ENCODE measurements at places on chromosomes 3 and 15.

DNA sequence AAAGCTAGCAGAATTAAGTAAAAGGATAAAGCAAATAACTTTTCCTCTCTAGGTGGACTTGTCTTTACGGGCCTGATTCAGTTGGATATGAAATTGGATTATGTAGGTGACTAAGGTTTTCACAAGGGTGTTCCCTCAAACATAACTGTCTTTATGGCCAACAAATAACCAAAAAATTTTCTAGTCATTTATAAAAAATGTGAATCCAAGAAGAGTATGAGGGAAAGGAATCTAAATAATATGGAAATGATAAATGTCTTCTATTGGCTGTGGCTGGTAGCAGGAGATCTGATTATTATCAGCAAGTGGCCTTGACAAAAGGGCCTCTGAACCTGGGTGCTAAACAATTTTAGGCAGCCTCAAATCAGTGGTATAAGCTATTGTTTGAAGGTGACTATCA is 594.0 kb upstream of the UBE2E2 start:
- H3K27ac ChIP-seq = no peak overlapping the region
- H3K27me3 ChIP-seq = no peaks in the 10 kb centered on the region
- H3K36me3 ChIP-seq = no peaks in the 10 kb centered on the region

DNA sequence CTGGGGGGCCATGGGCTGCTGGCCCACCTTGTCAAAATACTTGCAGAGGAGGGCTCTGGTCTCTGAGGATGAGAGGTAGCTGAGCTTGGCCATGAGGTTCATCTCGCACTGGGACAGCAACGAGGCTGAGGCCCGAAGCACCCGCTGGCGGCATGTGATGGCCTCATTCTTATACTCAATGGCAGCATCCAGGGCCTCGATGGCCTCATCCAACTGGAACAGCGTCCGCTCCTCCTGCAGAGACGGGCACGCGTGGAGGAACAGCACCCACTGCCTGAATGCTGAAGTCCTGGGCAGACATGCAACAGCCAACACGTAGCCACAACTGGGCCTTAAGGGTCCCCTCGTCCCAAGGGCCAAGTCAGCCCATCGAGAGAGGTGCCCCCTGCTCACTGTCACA is 25.0 kb downstream of the KIF7 start:
- H3K27me3 ChIP-seq = no peaks in the 10 kb centered on the region
- no peak overlapping the region for H3K27ac ChIP-seq
- DNase-seq = no peak
- H3K4me1 ChIP-seq = no peaks in the 10 kb centered on the region

DNA sequence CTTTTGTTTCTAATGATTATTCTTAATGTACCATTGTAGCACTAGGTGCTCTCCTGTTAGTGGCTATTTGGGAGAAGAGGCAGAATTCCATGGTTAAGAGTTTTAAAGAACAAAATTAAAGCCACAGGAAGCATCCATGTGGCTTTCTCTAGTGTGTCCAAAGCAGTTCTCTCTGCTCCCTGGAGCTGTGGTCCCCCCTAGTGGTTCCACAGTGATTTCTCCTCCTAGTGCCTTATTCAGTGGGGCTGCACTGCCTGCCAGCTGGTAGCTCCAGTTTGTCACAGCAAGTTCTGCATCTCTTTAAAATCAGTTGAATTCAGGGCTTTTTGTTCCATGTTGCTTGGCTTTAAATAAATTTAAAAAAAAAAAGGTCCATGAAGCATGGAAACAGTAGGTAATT is 39.6 kb upstream of the FAM98B start:
- no peak overlapping the region for H3K4me3 ChIP-seq
- H3K4me1 ChIP-seq = no peaks in the 10 kb centered on the region
- DNase-seq = peak; percentile 18
- H3K36me3 ChIP-seq = no peaks in the 10 kb centered on the region
- no peak overlapping the region for H3K27ac ChIP-seq

DNA sequence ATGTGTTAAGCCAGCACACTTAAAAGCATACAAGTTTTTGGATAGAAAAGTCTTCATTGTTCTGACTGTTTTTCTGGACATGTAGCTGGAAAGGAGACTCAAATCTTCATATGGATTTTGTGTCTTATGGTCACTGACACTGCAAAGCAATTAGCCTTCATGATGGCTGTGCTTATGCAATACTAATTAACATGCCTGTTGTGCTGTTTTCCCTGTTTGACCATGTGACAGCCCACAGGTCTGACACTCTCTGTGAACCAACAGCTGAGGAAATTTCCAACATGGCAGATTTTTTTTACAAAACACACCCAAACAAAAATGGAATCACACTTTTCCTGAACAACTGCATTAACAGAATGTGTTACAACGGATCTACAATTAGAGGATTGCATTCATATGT is 248.4 kb downstream of the ROBO2 start:
- DNase-seq = no peak
- no peaks in the 10 kb centered on the region for H3K36me3 ChIP-seq
- H3K27me3 ChIP-seq = no peaks in the 10 kb centered on the region
- no peak overlapping the region for H3K4me3 ChIP-seq
- H3K4me1 ChIP-seq = no peaks in the 10 kb centered on the region
- no peak overlapping the region for H3K27ac ChIP-seq

DNA sequence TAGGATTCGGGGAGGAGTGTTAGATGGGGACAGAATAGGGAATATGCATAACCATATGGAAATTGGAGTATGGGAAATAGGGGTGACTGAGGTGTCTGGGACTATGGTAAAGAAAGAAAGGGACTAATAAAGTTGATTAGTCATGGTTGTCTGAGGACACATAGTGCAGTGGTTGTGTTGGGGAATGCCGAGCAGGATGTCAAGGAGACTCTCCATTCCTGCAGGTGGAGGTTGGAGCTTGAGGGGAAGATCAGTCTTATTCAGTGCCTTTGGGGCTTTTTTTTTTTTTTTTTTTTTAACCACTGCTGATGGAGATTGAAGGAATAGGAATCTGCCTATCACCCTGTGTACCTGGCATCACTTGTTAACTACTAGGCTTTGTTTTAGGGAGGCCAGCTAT is 10.8 kb downstream of the NMD3 start:
- no peaks in the 10 kb centered on the region for H3K27me3 ChIP-seq
- no peak for DNase-seq
- peaks cover 4% of the 10 kb centered on the region for H3K4me1 ChIP-seq
- H3K36me3 ChIP-seq = peaks cover 28% of the 10 kb centered on the region
- H3K27ac ChIP-seq = no peak overlapping the region

- H3K4me3 ChIP-seq = no peak overlapping the region
- peak overlapping the region; percentile 99 for H3K27ac ChIP-seq
- H3K27me3 ChIP-seq = no peaks in the 10 kb centered on the region
- no peak for DNase-seq
- peaks cover 95% of the 10 kb centered on the region for H3K4me1 ChIP-seq
Measured at GRCh38 chr3:157132936-157133335, 27.0 kb downstream of the CCNL1 start.

GRCh38 chr15:95325763-95326404 is 1004.6 kb upstream of the NR2F2 start:
- H3K4me1 ChIP-seq = no peaks in the 10 kb centered on the region
- no peak overlapping the region for H3K27ac ChIP-seq
- H3K4me3 ChIP-seq = no peak overlapping the region
- no peaks in the 10 kb centered on the region for H3K36me3 ChIP-seq

DNA sequence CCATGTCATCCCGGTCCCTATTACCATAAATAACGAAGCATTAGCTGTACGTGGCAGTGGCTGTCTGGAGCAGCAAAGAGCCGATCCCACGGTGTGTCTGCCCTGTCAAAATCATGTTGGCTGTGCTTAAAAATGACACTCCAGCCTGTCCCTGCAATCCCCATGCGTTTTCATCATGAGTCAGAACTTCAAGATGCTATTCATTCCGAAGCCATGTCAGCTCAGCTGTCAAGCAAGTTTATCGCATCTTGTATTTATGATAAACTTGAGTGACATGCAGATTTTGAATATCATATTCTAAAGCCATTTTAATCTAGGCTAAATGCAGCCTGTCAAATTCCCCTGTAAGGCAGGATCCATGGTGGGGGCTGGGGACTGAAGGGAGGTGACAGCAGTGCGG is 152.4 kb downstream of the TJP1 start:
- no peak for DNase-seq
- H3K27ac ChIP-seq = no peak overlapping the region
- H3K4me1 ChIP-seq = no peaks in the 10 kb centered on the region
- H3K36me3 ChIP-seq = no peaks in the 10 kb centered on the region
- H3K27me3 ChIP-seq = peaks cover 5% of the 10 kb centered on the region
